ENCODE measurements at places on chromosomes 12 and 14.

- no peak for DNase-seq
Observed at GRCh38 chr12:132218915-132219314, 74.7 kb downstream of the NOC4L start.

DNA sequence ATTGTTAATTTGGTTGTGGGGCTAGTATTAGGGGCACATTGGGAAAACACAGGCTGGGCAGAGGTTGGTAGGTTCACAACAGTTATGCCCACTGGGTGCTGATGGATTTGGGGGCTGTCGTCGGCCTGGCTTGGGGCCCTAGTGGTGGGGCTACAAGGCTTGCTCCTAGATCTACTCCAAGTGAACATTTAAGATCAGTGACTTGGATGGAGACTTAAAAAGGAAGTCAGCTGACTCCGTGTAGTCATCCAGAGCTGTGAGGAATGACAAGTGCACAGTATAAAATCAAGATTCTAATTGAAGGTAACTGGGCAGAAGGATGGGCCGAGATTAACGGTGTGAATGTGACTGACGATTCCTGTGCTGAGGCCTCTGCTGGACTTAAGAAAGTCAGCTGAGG lies 12.8 kb upstream of the NR4A1 start:
- no peak for DNase-seq

GRCh38 chr12:72610342-72610741 lies 338.2 kb downstream of the TRHDE start:
- DNase-seq = no peak

DNA sequence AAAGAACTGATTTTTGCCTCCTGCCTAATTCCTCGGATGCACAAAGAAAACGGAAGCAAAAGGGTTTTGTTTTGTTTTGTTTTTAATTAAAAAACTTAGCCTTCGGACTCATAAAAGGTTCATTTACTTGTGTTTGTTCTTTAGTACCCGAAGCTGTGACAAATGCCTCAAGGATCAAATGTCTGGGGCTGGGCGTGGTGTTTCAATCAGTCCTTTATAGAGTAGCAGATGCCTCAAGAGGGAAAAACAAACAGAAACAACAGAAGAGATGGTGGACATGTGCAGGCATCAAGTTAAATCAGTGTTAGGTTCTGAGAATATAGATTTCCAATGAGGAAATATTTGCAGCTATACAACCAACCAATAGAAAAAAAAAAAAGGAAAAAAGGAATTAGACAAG lies 1.6 kb upstream of the WIF1 start:
- peak; percentile 8 for DNase-seq
